ENCODE measurements at places on chromosomes 4 and X. TPM values are rescaled to one million over a fixed set of nuclear protein-coding genes. Genes with fewer than 3 reads are reported as not detected.

DCAF8L2 gene
- not detected for total RNA-seq

MAGEC3 gene
- total RNA-seq, result not detected

TCP11X2 gene
- total RNA-seq, result 6.8 TPM

FAM149A gene
- total RNA-seq, result 14.5 TPM

PARM1 gene
- total RNA-seq, result 47.4 TPM

KLHL4 gene
- total RNA-seq, result 9.2 TPM

FRMPD4 gene
- total RNA-seq, result 2.0 TPM

GRK4 gene
- 15.2 TPM for total RNA-seq

NPFFR2 gene
- 3.2 TPM for total RNA-seq

All from camera-type eye (tissue), 1 donor.